ENCODE measurements at places on chromosomes 13 and 19.

GRCh38 chr19:39502640-39503417 lies 4.1 kb downstream of the DLL3 start:
- DNase-seq = no peak

DNA sequence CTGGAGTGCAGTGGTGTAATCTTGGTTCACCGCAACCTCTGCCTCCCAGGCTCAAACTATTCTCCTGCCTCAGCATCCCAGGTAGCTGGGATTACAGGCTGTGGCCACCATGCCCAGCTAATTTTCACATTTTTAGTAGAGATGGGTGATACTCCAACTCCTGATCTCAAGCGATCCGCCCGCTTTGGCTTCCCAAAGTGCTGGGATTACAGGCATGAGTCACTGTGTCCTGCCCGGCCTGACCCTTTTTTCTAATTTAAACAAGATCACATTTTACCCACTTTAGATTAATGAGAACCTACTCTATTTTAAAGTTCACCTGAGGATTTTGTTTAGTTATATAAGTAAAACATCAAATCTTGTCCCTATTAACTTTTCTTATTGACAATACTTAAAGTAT lies 91.8 kb upstream of the POSTN start:
- DNase-seq = no peak

- DNase-seq = no peak
Observed at GRCh38 chr13:25633093-25633492, 261.3 kb downstream of the ATP8A2 start.

GRCh38 chr13:108332791-108333190 lies 63.3 kb downstream of the TNFSF13B start:
- DNase-seq = no peak

- DNase-seq = no peak
Observed at GRCh38 chr13:63843766-63844699, 2428.4 kb upstream of the PCDH20 start.

DNA sequence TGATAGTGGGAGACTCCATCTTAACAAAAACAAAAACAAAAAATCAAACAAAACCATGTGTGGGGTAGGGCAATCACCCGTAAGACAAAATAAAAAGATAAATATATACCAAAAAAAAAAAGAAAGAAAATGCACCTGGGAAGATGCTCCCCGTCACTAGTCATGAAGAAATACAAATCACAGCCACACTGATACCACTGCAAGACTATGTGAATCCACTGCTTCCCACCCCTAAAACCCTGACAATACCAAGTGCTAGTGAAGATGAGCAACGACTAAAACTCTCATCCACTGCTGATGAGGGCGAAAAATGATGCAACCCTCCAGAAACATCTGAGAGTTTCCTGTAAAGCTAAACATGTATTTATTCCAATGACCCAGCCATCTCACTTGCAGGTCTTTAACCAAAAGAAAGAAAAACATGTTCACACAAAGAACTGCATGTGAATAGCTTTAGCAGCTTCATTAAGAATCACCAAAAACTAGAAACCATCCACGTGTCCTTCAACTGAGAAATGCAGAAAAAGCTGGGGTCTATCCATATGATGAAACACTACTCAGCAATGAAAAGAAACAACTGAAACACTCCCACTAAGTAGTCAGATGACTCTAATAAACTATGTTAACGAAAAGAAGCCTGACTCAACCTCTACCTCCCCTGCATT lies 31.7 kb downstream of the BRD4 start:
- no peak for DNase-seq

GRCh38 chr19:52248241-52248640 lies 21.1 kb upstream of the ZNF766 start:
- peak; percentile 19 for DNase-seq

DNA sequence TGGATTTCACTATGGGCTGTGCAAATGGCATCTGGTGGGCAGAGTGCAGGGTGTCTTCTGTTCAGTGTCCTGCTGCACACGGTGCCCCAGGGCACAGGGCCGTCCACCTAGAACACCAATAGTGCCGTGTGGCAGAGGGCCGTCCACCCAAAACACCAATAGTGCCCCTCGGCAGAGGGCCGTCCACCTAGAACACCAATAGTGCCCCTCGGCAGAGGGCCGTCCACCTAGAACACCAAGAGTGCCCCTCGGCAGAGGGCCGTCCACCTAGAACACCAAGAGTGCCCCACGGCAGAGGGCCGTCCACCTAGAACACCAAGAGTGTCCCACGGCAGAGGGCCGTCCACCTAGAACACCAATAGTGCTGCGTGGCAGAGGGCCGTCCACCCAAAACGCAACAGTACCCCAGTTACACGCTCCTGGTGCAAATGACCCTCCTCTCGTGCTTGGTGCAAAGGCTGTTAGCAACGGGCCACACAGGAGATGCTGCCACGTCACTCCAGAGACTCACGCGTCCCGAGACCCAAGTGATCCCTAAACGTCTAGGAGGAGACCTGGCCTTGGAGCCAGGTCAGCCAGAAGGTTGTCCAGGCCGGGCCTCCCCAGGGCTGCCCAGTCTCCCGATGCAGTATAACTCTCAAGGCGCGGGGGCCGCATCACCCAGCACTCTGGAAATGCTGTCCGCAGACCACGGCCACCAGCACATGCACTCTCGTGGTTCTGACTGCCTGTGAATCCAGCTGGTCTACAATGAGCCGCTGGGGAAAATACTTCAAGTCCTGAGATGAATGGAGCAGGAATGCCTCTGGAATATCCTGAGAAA lies 51.5 kb downstream of the RASA3 start:
- no peak for DNase-seq

- no peak for DNase-seq
Observed at GRCh38 chr19:58543826-58544590, at the start of gene TRIM28. TRIM28 (plus strand) TSS chr19:58544064; CDS start chr19:58544758, 694 bp downstream.

GRCh38 chr13:97189928-97190327 lies 32.2 kb upstream of the MBNL2 start:
- DNase-seq = no peak

DNA sequence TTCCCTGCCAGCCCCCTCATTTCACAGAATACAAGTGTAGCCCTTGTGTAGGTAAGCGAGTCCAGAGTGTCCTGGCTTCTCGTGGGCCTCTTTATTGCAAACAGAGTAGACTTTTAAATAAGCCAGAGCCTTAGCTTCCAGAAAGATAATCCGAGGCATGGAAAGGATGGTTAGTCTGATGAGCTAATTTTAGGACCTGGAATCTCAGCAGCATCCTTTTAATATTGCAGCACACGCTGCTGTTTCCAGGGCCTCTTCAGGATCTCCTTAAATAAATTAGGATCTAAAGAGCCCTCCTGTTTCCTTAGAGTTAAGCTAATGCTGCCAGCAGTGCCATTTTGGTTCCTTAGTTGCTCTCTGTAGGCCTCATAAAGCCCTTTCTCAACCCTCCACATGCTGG lies 99.2 kb downstream of the RFC3 start:
- DNase-seq = no peak

DNA sequence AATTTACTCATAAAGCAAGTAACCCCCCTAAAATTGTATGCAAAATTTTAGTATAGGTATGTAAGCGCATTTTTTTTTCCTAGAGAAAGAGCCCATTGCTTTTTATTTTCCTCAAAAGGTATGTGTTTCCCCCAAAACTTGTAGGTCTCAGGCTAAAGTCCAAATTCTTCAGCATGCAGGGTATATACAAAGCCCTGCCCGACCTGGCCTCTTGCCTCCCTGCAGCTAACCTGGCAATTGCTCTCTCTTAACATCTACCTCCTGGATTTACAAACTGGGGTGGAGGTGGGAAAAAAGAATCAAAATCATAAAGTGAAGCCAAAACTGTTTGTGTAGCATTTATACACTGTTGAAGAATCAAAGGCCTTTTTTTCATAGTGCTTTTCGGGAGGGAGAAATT lies 107.8 kb downstream of the KCNRG start:
- DNase-seq = no peak

- no peak for DNase-seq
Observed at GRCh38 chr19:42292963-42293362, 9.0 kb upstream of the PRR19 start.

GRCh38 chr13:25806264-25806974 lies 245.4 kb downstream of the SHISA2 start:
- DNase-seq = no peak

DNA sequence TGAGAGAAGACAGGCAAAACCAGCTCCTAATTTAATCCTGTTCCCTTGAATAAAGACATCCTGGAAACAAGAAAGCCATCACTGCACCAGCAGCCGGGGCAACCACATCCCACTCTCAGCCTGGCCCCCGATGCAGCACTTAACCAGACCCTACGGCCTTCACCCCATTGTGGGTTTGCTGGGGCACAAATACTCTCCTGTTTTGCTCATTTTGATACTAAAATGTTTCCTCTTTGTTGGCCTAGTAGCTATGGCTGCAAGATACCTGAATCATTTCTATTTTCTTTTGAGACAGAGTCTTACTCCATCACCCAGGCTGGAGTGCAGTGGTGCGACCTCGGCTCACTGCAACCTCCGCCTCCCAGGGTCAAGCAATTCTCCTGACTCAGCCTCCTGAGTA lies 28.4 kb downstream of the ANKRD27 start:
- DNase-seq = no peak

- peak; percentile 22 for DNase-seq
Observed at GRCh38 chr13:64753233-64754000, 2476.7 kb downstream of the PCDH9 start.

- no peak for DNase-seq
Observed at GRCh38 chr19:1446713-1447481, 3.0 kb upstream of the APC2 start.

DNA sequence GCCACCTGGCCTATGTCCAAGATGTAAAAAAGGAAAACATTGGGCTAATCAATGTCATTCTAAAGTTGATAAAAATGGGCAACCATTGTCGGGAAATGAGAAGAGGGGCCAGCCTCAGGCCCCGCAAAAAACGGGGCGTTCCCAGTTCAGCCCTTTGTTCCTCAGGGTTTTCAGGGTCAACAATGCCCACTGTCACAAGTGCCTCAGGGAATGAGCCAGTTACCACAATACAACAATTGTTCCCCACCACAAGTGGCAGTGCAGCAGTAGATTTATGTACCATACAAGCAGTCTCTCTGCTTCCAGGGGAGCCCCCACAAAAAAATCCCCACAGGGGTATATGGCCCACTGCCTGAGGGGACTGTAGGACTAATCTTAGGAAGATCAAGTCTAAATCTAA lies 112.5 kb downstream of the ZNF486 start:
- DNase-seq = no peak

GRCh38 chr19:41350735-41351338 lies 2.9 kb downstream of the TGFB1 start:
- DNase-seq = no peak

DNA sequence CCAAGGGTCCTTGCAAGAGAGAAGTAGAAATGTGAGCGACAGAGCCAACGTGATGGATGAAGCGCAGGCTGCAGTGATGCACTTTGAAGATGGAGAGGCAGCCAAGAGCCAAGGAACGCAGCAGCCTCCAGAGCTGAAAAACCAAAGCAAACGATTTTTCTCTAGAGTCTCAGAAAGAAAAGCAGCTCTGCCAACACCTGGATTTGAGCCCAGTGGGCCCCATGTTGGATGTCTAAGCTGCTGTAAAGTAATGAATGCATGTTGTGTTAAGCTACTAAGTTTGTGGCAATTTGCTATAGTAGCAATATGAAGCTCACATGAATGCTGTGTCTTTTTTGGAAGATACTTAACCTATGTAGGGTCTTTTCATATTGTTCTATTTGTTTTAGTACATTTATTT lies 894.3 kb downstream of the EFNB2 start:
- DNase-seq = no peak

DNA sequence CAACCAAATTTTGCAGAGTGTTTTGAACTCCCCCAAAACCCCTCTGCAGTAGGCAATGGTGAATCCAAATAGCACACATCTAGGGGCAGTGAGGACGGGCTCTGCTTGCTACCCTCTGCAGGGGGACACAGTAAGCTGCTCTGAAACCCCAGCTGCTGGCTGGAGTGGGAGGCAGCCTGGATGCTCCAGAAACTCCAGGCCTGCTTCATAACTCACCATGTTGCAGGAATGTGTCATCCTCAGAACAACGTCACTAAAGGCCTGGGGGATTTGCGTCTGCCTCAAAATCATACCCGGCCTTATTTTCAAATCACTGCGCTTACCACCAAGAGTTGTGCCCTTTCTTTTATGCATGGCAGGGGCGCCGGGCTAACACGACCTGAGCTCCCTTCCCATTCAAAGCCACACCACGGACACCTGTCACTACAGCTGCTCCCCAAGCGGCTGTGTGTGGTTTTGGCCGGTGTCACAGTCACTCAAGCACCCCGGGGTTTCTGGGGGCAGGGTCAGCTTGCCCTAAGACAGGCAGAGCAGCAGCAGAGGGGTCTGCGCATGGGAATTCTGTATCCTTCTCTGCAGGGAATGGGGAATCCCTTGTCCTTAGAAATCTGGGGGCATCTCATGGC lies 93.9 kb downstream of the TSHZ3 start:
- DNase-seq = no peak

DNA sequence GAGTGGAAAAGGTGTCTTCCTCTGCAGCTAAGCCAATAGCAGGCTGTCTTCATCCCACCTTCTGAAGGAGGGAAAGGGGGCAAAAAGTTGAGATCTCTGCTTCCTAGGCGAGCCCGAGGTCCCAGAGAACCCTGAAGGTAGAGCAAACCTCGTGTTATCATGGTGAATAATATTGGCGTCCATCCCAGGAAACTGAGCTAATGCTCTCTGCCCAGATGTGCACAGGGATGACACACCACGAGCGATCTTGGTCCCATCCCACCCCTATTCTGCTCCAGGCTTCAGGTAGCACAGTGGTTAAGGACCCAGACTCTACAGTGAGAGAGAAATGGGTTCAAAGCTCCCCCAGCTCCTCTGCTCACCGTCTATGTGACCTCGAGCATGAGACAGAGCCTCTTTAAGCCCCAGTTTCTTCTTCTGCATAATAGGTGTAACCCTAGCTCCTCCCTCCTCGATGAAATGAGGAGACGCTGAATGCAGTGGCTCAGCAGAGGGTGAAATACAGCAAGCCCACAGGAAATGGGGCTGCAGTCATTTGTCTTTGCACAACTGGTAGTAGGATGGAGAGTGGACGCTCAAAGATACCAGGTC lies 9.9 kb upstream of the CEACAM20 start:
- DNase-seq = no peak

DNA sequence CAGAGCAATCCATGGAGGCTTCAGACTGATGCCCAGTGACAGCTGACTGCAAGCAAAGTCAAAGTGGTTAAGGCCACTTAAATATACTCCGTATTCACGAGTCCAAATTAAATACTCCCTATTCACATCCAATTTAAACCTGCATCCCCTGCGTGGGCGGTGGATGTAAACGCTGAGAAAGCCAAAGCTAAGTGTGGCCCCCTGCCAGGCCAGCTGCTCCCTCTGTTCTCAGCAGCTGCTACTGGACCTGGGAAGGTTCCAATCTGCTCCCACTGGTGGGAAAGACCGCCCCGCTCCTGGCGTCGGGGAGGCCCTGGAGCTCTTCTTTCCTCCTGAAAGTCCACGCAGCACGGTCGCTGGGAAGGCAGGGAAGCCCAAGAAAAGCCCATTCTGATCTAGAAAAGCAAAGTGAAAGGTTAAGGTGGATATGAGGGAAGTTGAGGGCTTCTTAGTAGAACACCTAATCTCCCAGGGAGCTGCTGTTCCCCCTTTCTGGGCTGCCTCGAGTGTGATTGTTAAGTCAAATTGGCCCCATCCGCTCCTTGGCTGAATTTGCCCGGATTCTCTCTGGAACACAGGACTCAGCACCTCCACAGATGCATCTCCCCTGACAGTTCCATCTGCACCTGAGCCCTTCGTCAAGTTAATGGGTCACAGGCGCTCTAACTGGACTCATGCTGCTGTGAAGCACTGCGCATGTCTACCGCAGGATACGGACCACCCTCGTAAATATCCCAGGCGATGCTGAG lies 205.5 kb downstream of the USP12 start:
- peak; percentile 63 for DNase-seq

GRCh38 chr13:73465617-73465971 lies 406.8 kb downstream of the KLF5 start:
- DNase-seq = no peak

- DNase-seq = peak; percentile 8
Observed at GRCh38 chr13:95185311-95185710, 115.9 kb downstream of the ABCC4 start.
